Stimulated activated CD4-positive, alpha-beta T cell treated with anti-CD3 and anti-CD28 coated beads, Interleukin-4, amount 100 ng/mL, for 1 hour (primary cell): ENCODE measurements at places on chromosomes 1 and 21.

DNA sequence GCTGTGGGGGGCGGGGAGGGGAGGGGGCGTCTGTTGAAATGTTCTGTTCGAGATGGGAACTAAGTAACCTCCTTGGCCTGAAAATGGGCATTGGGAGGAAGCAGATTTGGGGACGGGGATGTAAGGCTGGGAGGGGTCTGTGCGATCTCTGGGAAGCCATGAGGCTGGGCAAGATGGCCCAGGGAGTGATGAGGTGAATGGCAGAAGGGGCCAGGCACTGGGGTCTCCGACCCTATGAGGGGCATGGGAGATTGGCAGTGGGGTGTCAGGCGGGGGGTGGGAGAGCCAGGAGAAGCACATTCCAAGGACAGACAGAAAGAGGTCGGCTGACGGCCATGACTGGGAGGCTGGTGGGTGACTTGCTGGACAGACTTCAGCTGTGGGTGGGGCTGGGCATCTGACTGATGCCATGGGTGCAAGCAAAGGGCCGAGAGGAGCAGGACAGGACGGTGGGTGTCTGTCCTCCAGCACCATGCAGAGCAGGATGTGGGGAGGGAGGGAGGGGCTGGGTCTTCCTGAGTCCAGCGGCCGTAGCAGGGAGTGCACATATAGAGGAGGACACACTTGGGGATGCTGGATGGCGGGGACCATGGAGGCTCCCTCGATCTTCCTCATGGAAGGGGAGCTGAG lies 30.0 kb upstream of the COL18A1 start:
- DNase-seq, result no peak

DNA sequence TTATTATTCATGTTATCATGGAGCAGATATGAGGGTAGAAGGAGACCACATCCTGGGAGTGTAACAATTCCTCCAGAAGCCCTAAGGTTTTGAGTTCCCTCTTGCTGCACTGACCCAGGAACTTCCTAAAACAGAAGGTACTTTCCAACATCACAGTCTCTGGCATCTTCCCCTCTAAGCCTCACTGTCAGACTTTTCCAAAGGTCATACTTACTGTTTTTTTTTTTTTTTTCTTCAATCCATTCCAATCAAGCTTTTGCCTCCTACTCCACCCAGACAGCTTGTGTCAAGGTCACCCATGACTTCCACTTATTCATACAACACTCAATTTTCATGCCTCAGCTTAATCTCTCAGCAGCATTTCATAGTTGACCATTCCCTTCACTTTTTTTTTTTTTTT lies 18.4 kb upstream of the UQCRHL start:
- no peak for DNase-seq

DNA sequence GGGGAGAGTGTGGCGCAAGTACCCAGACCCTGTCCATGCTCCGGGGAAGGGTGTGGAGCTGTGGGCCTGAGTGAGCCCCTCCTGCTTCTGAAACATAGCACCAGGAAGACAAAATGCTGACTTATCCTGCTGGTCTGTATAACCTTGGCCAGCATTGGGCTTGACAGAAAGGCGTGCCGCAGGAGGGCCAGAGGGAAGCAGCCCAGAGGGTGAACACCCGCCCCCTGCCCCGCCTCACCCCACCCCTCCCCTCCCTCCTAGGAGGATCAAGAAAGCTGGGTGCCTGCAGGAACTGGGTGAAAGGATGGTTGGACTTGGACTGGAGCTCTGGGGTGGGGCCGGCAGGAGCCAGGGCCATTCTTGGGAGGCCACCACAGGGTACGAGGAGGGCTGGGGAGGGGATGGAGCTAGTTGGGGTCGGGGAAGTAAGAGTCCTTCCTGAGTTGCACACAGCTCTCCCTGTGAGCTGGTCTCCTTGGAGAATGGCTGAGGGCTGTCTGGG lies 27.1 kb downstream of the PTPRF start:
- DNase-seq, result no peak

DNA sequence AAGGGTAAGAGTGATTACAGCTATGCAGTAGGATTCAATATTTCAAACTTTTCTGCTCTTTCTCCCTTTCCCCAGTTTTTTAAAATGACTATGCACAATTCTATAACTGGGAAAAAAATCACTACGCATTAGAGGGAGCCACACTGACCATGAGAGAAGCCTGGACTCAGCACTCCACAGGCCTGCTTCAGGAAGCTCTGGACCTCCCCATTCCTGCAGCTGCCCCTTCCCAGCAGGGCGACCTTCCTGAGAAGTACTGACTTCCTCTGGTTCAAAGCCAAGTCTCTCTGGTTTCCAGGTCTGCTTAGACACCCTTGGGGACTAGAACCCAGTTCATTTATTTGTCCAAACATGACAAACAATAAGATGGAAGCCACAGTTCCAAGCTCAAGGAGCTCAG lies 42.0 kb upstream of the CLSTN1 start:
- DNase-seq, result no peak

GRCh38 chr1:99490031-99490430 lies 155.9 kb upstream of the PALMD start:
- DNase-seq, result no peak

GRCh38 chr1:239644604-239645003 lies 258.2 kb downstream of the CHRM3 start:
- DNase-seq, result no peak

DNA sequence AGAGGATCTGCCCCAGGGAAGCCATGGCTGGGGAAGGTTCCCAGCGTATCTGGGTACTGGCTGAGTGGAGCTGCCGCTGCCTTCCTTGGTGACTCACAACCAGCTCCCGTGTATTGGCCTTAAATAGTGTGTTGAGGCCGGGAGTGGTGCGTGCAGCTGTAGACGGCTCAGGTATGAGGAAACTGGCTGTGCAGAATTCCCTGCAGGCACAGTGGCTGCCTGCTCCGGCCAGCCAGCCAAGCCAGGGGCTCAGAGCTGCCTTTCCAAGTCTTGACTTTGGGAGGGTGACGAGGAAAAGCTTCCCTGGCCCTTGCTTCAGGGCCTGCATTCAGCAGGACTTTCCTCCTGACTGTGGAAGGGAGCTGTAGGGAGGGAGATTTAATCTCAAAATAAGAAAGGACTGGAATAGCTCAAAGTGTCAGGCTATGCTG lies at the start of gene VTCN1:
TSS of gene VTCN1 (minus strand) at position 97 of the 431 bp plus-strand sequence. CDS start at position 25, 72 bp downstream.
- DNase-seq, result no peak

GRCh38 chr21:33264561-33264960 lies 1.6 kb upstream of the IL10RB start:
- no peak for DNase-seq

GRCh38 chr1:110554871-110555801 lies 36.2 kb upstream of the KCNA10 start:
- peak; percentile 65 for DNase-seq

GRCh38 chr1:19435181-19435580 lies 50.2 kb downstream of the CAPZB start:
- DNase-seq, result no peak

- DNase-seq, result no peak
Measured at GRCh38 chr21:28899220-28899619, 93.5 kb downstream of the LTN1 start.

- DNase-seq, result no peak
Measured at GRCh38 chr1:209823143-209824041, 4.4 kb upstream of the UTP25 start.

DNA sequence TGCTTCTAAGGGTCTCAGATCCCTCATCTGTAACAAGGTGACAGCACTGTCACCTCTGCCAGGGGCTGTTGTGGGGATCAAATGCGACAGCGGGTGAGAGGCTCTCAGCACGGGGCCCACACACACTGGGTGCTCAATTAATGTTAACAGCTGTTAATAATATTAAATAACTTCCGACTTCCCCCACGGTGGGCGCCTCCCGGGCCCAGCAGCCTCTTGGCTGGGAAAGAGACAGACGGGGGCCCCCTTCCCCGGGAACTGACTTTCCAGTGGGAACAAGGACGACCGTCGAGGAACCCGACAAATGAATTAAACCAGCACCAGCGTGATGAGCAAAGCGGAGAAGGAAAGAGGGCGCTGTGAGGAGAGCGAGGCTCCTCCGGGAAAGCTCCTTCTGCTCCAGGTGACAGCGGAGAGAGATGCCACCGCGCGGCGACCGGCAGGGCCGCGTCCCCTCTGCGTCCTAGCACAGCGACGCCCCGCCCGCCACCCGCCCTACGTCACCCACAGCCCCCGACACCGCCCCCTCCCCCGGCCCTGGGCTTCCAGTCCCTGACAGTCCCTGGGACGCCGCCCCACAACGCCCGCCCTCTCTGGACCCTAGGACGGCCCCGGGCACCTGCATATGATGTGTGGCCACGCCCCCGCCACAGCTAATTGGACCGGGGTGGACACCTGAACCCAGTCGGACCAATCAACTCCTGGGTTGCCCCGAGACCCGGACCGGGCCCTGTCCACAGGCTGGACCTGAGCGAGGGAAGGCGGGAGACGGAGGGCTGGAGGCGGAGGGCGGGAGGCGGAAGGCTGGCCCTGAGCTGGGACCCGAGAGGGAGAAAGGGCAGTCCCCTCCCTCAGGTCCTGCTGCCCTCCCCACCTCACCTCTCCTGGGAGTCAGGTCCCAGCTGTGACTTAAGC lies 38.2 kb downstream of the MATN1 start:
- peak; percentile 20 for DNase-seq

- no peak for DNase-seq
Measured at GRCh38 chr1:3036447-3037280, 15.4 kb downstream of the ACTRT2 start.

- DNase-seq, result no peak
Measured at GRCh38 chr1:53062708-53063591, 937 bp downstream of the PODN start.

- no peak for DNase-seq
Measured at GRCh38 chr1:155379180-155379579, 58.5 kb downstream of the RUSC1 start.

- DNase-seq, result no peak
Measured at GRCh38 chr1:48007047-48007446, 9.9 kb upstream of the TRABD2B start.

DNA sequence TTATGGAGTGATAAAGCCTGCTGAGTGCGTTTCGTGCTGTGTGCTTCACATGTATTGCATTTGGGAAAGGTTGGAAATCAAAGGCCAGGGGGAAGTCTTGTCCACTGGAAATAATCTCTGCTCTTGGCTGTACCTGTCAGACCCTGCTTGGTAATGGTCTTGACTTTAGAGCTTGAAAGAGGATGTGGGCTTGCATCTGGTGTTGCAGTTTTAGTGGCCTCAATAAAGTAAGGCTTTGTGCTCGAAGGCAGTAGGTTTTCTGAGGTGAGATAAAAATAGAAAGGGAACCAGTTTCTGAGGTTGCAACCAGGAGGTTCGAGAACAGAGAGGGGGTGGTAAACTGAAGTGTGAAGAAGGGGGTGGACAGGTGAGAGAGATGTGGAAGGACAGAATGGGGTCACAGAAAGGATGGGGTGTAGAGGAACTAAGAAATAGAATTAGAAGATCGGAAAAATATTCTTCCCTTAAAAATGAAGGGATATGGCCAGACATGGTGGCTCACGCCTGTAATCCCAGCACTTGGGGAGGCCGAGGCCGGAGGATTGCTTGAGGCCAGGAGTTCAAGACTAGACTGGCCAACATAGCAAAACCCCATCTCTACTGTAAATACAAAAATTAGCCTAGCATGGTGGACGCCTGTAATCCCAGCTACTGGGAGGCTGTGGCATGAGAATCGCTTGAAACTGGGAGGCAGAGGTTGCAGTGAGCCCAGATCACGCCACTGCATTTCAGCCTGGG lies 1.5 kb downstream of the S100PBP start:
- DNase-seq, result no peak

GRCh38 chr1:14443164-14443787 lies 155.2 kb upstream of the KAZN start:
- no peak for DNase-seq

- DNase-seq, result no peak
Measured at GRCh38 chr1:83017701-83018100, 981.2 kb downstream of the TTLL7 start.

GRCh38 chr21:36627242-36627641 lies 71.7 kb upstream of the SIM2 start:
- DNase-seq, result no peak

DNA sequence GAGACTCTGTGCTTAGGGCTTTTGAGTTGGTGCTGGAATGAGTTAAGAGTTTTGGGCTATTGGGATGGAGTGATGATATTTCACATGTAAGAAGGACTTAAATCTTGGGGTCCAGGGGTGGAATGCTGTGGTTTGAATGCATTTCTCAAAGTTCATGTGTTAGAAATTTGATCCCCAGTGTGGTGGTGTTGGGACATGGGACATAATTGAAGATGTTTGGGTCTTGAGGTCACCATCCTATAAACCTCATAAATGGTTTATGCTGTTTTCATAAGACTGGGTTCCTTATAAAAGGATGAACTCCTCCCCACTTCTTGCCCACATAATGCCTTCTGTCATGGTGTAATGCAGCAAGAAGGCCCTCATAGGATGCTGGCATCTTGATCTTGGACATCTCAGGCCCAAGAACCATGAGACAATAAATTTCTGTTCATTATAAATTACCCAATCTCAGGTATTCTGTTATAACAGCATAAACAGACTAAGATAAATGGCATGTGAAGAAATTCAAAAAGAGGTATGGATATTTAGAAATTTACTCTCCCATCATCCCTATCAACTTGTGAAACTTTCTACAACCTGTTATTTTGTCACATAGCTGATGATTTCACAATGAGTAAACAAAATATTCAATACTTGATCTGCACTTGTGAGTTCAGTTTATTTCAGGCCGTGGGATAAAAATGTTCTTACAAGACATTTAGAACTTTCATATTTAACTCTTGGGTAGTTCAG lies 48.0 kb upstream of the NEK7 start:
- no peak for DNase-seq

DNA sequence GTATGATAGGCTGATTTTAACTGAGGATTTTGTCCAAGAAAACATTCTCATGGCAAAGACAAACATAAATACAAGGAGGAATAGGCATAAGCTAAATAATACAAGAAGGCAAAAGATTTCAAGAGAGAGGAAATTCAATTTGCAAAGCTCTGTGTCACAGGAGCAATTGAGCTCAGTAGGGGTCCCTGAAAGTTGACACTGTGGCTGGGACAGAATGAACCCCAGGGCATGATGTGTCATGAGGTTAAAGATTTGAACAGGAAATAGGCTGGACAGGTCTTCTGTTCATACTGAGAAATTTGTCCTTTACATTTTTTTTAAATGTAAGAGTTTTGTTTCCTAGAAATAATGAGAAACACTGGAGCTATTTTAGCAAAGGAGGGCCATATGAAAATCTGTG lies 555.4 kb upstream of the NEGR1 start:
- DNase-seq, result no peak

- no peak for DNase-seq
Measured at GRCh38 chr1:212108981-212109380, 73.4 kb downstream of the DTL start.

DNA sequence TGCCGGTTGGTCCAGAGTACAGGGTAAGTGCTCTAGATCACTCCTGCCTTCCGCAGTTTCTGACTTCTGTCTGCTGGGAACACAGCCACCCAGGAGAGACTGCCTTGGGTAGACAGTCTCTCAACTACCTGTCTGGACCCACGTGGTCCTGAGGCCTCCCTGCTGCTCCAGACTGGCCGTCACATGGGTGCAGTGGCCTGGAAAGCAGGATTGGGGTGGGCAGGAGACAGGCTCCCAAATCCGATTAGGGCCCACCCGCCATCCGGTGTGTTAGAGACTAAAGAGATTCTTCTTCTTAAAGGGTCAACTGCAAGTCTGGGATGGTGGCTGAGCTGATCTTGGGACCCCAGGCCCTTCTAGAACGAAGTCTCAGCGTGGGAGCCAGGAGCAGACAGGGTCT lies 105.5 kb downstream of the EBNA1BP2 start:
- no peak for DNase-seq
